WERI-Rb-1 (cell line): ENCODE measurements at places on chromosomes 7 and 10.

DNA sequence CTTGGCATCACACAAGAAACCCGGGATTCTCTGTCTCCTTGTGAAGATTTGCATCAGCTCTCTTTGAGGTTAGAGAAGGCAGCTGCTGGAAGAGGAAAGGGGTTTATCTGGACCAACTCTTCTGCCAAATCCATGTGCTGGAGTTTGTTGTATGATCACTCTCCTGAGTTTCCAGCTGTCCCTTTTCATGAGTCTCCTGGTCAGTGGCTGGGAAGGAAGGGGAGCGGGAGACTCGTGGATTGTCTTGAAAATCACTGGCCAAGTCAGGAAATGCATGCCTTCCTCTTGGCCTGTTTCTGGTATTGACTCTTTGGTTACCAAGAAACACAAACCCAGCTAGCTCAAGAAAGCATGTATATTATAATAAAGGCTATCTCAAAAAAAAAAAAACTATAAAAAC is 38.8 kb downstream of the TACR2 start:
- no peak for DNase-seq

DNA sequence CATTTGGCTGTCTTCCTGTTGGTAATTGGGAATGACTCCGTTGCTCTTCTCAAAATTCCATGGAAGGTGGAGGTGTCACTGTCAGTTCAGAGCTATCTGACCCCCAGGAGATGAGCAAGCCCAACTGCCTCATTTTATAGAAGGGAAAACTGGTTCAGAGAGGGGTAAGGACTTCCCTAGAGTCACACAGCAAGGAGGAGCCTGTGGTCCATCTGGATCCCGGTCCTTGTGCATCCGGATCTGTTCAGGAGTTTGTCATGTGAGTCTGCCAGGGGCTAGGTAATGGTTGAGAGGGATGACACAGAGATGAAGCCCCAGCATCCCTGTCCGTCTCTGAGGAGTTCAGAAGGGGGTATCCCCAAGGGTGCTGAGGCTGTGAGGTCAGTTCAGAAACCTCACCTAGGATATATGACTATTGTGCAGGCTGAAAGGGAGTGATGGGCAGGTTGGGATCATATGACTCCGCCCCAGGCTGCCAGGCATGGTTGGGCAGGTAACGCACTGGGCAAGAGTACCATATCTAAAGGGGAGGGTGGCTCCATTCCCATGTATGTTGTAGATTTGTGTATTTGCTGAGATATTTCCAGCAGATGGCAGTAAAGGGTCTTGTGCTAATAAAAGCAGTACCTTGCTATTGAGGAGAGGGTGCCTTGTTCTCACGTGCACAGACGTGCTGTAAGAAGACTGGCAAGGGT is 16.0 kb upstream of the SLC29A3 start:
- DNase-seq = peak; percentile 45

GRCh38 chr10:79185067-79185774 is 116.5 kb downstream of the ZMIZ1 start:
- DNase-seq = no peak

DNA sequence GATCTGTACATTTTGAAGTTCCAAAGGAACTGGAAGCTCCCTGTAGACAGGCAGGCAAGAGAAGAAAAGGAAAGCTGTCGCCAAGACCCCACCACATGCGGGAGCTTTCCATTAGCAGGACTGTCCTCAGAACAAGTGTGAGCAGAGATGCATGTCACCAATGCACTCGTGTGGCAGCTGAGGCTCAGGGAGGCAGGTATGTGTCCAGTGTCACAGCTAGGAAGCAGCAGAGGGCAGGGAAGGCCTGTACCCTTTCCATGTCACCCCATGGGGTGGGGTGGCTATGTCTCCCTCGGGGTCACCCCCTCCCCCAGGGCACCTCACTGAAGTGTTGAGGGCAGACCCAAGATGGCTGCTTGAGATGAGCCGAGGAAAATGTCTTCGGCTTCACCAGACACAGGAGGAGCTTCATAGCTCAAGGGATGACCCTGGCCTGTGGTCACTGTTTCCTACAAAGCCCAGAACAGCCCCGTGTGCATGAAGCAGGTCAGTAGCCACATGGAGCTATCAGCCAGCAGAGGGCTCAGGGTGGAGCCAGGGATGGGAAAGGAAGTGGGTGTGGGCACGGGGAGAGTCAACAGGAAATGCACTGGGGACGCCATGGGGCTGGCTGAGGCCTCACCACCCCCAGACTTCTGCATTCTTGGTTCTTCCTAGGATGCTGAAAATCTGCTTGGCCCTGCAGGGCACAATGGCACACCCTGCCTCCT is 96.6 kb downstream of the FAM53B start:
- peak; percentile 45 for DNase-seq

GRCh38 chr10:78745441-78745840 is 323.3 kb upstream of the ZMIZ1 start:
- DNase-seq = no peak

DNA sequence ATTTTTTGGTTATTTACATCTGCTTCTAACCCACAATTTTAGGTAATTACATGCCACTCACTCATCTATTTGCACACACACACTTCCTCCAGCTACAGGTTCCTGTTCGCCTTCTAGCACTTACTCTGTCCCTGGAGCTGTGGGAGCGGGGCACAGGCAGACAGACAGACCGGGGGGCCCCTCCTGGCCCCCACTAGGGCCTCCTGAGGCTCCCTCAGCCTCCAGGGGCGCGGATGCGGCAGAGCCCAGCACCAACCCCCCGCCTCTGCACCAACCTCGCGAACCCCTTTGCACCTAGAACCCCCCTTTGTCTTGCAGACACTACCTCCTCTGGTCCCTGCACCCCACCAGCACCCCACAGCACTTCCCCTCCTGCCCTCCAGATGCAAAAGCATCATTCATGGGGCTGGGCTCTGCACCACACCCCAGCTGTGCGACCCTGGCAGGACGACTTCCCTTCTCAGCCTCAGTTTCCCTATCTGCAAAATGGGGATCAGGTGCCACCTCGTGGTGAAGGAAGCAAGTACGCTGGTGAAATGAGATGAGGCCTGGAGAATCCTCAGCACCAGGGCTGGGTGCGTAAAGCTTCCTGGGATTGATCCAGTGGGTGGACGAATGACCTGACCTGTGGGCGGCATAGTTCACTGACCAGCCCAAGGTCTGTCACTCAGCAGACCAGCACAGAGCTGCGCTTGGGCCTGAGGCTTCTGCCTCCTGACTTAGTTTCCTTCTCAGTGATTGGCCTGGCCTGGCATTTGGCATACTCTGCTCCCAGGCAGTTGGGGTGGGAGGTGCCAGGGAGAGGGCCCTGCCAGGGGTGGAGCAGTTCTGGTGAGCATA is 37.9 kb downstream of the ELFN1 start:
- peak; percentile 5 for DNase-seq

GRCh38 chr10:121236621-121237020 is 361.6 kb downstream of the FGFR2 start:
- no peak for DNase-seq

DNA sequence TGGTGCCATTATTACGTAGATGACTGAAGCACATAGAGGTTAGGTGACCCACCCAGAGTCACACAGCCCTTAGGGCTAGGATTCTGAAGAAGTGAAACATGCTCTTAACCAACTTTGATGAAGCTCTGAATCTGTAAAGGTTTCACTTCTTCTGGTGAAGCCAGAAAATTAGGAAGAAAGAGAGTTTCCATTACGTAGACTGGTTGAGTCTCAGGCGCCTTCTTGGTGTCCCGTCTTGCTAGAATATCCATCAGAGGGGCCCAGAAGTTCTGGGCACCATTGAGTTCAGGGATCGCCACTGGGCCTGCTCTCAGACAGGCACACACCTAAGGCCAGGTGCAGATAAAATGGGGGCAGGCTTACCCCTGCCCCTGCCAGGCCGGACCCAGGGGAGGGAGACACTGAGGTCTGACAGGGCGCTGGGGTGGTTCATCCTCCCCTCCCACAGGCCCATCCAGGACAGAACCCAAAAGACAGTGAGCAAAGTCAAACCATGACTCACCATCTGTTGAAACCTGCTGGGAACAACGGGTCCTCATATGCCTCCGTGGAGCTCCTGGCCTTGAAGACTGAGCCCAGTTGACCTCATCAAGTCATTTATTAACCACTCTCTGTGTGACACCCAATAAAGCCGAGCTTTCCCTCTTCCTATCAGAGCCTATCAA is 33.2 kb downstream of the DRGX start:
- no peak for DNase-seq

GRCh38 chr7:83347945-83348444 is 185.3 kb upstream of the PCLO start:
- DNase-seq = no peak

DNA sequence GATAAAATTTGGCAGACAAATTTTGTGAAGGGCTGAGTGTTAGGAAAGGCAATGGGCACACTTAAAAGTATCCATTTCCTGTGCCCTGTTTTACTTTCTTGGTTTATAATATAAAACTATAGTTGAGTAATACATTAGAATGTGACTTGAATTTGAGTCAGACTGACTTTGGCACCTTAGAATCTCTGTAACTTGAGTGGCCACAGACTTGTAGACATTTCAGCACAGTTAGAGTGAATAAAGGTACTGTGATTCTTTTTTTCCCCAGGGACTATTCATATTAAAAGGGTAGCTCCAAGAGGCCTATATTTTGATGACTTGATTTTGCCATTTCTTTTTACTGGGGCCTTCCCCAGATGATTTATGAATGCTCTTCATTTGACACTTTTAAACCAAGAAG is 22.4 kb downstream of the GBF1 start:
- no peak for DNase-seq

DNA sequence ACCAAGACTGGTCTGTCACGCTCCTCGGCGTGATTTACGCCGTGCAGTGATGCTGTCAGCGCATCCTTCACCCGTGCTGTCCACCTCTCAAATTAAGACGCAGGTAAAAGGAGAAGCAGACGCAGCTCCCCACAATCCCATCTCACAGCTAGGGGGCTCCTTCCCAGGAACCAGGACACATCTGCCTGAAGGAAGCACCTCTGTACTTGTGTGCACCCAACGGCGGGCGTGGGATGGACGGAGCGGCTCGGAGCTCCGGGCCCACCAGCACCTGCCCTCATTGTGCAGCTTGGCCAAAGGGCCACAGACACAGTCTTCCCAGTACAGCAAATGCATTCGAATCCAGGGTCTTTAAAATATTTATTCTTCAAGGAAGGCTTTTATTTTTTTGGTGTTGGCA is 55.3 kb downstream of the STK32C start:
- no peak for DNase-seq

- DNase-seq = peak; percentile 83
Measured at GRCh38 chr7:134552105-134552504, 3.2 kb downstream of the AKR1B15 start.

DNA sequence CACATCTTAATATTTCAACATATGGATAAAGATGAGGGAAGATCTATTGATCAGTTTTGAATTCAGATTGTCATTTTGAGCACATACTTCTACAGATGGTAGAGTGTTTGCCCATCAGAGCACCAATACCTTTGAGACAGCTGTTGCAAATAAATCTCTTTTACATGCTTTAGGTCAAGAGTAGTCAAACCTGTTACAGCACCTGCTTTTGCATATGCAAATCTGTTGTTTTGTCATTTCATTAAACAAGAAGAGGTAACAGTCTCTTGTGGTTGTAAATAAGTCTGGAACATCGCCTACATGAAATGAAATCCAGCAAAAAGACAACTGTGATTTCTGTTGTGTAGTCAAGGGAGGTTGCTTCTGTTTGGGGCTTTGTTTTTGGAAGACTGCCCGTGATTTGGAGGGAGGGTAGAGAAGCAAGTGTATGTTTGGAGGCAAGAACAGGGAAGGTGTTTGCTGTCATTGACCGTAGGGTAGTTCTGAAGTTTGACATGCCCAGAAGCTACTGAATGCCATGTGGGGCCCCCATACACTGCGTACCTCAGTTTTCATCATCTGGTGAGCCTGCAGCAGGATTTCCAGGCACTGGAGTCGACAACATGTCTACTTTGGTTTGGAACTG is 233.6 kb upstream of the PPP1R3A start:
- no peak for DNase-seq

- no peak for DNase-seq
Measured at GRCh38 chr10:114519756-114520293, 115.5 kb upstream of the AFAP1L2 start.

- no peak for DNase-seq
Measured at GRCh38 chr7:41816111-41816510, 113.2 kb upstream of the INHBA start.

DNA sequence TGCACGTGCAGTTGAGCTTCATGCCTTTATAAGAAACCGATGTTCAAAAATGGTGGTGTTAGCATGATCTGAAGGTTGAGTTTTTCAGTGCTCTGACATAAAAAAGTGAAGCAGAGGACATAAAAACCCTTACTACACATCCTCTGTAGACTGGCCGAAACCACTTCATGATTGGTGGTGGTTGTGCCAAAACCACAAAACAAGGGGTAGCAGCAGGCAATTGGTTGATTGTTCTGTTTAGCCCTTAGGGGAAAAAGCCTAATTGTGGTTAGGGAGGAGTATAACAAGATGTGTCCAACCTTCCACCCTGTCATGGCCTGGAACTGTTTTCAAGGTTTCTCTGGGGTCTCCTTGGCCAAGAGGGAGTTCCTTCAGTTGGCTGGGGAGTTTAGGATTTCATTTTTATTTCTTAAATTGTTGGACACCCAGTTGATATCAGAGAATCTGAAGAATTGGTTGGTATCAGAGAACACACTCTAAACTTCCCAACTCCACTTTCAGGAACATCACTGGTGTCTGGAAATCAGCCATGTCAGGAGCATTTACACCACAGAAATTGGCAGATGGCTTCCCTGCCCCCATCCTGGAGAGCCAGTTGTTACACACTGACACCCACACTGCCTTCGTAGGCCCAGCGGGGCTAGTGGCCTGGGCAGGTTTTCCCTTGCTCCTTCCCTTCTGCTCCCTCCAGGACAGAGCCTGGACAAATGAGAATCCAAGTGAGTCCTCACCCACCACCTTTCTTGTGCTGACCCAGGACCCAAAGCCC is 18.8 kb downstream of the MRPS24 start:
- DNase-seq = no peak

DNA sequence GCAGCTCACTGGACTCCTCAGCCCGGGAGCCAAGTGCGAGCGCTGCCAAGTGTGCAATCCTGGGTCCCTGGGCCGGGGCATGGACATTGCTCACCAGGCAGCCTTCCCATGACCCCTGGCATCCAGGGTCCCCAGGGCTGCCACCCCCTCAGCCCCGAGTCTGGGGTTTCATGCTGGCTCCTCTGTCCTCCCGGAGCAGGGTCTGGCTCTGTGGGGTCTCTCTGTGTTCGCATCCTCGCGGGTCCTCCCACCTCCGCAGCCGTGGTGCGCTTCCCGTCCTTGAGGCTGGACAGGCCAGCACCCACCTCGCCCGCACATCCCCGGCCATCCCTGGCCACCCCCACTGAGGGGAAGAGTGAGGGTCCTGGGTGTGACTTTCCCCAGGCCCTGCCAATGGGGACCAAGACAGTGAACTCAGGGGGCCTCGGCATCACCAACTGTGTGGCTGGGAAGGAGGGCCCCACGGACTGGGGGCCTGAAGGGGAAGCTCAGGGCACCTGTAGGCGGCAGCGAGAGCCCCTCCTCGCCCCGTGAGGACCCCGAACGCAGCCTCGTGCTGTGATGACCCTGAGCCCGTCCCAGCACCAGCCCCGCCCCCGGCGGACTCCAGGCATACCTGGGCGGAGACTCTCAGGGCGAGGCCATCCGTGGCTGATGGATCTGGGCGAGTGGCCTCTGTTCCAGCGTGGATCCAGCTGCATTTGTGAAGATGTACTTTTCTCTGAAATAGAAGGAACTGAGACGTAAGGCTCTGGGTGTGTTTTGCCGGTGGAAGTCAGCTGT is 50.3 kb upstream of the CFAP46 start:
- DNase-seq = no peak
